ENCODE measurements at places on chromosomes 11 and 22.
A peak's percentile ranks its signal among the peaks of the same experiment; 100 is the strongest.

DNA sequence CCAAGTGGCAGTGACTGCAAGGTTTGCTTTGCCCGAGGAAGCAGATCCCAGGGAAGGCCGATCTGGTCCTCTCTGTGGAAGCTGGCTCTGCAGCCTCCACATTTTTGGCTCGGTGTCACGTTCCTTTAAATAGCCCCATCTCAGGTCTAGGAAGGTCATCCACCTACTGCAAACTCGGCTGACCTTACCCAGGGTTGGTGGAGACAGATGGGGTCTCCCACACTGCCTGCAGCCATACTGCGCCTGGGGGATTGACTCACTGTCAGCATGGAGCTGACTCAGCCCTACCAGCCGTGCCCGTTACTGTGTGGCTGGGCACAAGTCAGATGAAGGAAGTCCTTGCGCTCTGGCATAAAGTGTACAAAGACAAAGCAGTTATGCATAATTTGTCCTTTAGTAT is 16.9 kb downstream of the CDPF1 start:
- DNase-seq, result no peak

DNA sequence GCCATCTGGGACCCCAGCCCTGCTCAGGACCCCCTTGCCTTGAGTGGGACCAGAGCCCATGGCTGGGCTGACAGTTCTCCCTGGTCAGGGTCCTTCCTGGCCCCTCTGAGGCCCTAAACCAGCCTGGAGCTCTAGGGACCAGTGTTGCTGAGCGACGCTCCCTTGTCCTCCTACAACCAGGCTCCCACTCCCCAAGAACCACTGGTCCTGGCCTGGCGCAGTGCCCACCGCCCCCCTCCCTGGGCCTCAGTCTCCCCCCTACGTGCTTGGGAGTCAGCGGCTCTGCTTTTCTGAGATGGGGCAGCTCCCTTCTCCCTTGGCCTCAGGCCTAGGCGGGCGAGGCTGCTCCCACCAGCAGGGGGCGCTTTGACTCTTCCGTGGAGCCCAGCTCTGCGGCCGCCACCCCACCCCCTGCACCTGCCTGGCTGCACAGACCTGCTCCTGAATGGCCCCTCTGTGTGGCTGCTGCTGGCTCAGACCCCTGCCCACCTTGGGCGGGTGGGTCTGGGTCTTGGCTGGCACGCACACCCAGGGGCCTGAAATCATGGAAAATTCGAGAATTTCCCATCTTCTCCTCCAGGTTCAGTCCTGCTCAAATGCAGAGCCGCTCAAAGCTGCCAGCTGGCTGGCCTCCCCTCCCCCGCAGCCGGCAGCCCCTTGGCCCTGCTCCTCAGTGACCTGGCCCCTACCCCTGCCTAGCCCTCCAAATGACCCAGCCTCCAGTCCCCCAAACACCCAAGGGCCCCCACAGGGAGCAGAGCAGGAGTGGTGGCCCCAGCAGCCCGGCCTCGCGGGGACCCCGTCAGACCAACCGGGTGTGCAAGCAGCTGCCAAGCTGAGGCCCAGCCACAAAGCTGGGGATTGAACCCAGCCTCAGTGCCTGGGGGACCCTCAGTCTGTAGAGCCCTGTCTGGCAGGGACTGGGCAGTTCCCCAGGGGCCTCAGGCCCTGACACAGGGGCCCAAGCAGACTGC is 9.1 kb downstream of the PRR33 start:
- DNase-seq, result peak; percentile 22

GRCh38 chr11:10892250-10892649 is 34.4 kb upstream of the ZBED5 start:
- no peak for DNase-seq

GRCh38 chr11:102347462-102348370 is 702 bp downstream of the BIRC2 start:
- DNase-seq, result no peak

GRCh38 chr22:17436382-17436980 is 67.2 kb downstream of the CECR2 start:
- no peak for DNase-seq

DNA sequence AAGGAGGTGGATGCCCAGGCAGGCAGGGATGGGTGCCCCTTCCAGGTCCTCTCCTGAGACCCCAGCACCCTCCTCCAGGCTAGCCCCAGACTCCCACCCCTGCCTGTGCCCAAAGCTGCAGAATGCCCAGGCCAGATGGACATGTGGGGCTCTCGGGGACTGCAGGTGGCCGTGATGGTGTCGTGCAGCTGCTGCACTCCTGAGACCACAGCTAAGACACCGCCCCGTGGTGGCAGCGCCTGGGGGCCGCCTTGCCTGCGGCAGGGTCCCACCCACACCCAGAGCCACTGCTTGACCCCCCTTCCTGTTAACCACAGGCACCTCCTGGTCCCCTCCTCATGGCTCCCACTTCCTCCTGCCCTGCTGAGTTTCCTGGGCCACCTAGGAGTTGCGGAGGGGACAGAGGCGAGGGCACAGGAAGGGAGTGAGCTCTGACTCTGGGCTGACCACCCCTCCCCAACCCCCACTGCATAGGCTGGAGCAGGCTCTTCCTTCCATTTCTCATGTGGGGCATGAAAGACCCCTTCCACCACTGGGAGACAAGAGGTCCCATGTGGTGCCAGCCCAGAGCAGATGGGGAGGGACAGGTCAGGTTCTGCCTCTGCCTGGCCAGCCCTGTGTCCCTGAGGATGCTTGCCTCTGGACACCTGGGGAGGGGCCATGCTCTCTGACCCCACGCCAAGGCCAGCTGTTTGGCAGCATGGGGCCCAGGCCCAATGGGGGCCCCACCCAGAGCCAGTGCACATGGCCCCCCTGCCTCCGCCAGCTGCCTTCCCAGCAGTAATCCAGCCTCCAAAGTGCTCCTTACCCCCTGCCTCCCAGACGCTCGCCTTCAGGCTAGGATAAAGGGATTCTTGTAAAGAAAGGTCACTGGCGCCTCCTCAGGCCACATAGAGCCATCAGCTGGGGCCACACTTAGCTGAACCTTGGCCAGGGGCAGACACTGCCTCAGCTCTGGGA is 29.3 kb downstream of the OSBPL5 start:
- no peak for DNase-seq
